ENCODE measurements at places on chromosomes 6 and 20.
A peak's percentile ranks its signal among the peaks of the same experiment; 100 is the strongest.

- no peak for DNase-seq
Observed at GRCh38 chr6:112600168-112600567, 253.0 kb downstream of the RFPL4B start.

DNA sequence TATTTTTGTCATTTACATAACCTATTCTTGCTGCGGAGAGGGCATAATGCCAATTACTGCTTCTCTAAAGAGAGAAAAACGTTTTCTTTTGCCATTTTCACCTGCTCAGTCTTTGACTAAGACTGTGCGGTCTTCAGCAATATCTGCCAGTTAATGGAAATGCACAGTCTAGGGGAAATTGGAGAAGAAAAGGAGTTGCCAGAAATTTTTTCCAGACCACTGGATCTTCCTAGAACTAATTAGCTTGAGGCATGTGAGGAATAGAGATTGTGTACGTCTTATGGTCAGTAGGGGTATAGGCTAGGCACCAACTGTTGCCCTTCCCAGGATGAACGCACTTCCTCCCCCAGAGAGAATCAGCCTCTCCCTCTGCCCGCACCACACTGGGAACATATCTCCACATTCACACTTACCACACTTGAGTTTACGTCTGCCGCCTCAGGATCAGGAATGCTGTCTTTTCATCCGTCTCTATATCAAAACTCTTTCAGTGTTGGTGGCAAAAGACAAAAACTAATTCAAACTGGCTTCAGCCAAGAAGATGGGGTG is 67.9 kb upstream of the E2F3 start:
- no peak for DNase-seq

- no peak for DNase-seq
Observed at GRCh38 chr6:107102414-107102805, 12.9 kb downstream of the BEND3 start.

GRCh38 chr6:169326067-169326799 is 72.6 kb upstream of the THBS2 start:
- no peak for DNase-seq

DNA sequence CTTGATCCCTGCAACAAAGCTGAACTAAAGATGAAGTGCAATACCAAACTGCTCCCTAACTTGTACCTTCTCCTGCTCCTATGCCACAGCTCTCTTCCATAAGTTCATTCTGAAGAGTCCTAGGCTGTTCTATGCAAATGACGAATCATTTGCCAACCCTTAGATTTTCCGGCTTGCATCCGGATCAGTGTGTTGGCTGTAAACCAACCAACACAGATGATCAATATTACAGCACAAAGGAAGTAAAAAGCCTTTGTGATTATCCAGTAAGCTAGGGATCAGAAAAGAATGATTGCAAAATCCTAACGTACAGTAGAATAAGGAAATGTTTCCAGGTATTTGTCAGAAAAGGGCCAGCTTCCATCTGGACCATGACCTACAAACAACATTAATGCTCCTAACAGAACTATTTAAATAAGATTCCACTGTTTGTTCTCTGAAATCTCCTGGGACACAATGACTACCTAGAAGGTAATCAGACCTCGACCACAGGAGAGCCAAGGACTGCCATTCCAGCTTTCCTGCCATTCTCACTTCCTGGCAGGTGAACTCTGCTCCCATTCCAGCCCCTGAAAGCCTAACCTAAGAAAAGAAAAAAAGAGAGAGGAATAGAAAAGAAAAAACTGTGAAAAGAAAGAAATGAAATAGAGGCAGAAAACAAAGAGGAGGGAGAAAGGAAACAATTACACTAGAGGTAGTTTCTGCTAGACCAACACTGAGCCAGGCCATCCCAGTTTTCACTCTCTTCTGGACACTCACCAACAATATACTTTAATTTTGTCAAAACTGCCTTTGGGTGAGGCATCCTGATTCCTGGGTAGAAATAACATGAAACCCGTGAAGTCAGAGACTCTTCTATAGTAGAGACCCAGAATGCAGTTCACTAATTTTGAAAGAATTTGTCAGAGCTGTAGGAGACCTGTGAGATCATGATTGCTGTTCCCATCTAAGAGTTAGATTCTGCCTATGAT is 19.7 kb downstream of the GMDS start:
- DNase-seq = no peak

DNA sequence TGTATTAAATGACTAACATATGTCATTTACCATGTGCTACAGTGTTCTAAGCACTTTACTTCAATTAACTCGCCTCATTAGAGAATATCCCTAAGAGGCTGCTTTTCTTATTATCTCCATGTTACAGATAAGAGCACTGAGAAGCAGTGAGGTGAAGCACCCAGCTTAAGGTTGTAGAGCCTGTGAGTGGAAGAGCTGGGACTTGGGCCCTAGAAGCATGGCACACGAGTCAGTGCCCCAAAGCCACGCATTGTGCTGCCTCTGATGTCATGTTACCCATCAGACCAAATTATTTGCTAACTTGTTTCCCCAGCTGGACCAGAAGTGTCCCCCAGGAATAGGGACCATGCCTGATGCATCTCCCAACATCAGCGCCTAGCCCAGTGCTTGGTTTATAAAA is 34.1 kb downstream of the POFUT1 start:
- DNase-seq = no peak

GRCh38 chr6:25652007-25652515 is at the start of gene SCGN:
Gene SCGN (plus strand): TSS chr6:25652215. CDS start chr6:25652404, 189 bp downstream.
- DNase-seq = peak; percentile 30

- no peak for DNase-seq
Observed at GRCh38 chr6:33424855-33425667, 5.2 kb downstream of the SYNGAP1 start.

GRCh38 chr6:34138191-34138590 is 7.7 kb downstream of the GRM4 start:
- no peak for DNase-seq

GRCh38 chr20:15902493-15902892 is 670.8 kb downstream of the KIF16B start:
- no peak for DNase-seq

GRCh38 chr6:49454787-49455709 is 8.0 kb downstream of the MMUT start:
- DNase-seq = no peak

- no peak for DNase-seq
Observed at GRCh38 chr20:460707-461106, 1.6 kb downstream of the TBC1D20 start.

- no peak for DNase-seq
Observed at GRCh38 chr6:19841181-19841580, 4.0 kb downstream of the ID4 start.

DNA sequence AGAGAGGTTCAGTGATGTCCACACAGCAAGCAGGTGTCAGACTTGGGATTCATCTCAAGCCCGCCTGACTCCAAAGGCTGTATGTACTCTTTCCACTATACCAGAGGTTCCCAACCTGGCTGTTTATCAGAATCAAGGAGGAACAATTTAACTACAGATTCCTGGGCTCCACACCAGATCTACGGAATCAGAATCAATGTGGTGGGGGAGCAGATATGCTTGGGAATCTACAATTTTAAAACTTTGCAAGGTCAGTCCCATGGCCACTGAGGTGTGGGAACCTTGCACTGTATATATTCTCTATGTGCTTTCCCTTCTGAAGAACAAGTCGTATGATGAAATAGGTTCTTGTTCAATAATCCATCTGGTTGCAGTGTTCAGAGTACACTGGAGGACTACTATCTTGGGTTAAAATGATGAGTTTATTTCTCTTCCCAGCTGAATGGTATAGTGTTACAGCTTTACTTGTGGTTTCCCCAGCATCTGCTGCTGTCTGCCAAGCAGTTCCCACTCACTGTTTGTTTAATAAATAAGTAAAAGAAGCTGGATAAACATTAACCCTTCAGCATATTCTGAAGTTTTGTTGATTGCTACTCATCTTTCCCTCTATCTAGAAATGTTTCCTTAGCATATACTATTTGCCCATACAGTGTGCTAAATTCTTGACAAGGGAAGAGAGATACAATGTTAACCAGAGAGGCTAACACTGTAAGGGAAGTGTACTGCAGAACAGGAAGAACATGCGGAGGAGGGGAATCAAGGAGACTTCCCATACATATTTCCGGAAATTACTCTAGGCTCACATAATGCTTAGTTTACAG is 9.9 kb downstream of the TTI1 start:
- no peak for DNase-seq

DNA sequence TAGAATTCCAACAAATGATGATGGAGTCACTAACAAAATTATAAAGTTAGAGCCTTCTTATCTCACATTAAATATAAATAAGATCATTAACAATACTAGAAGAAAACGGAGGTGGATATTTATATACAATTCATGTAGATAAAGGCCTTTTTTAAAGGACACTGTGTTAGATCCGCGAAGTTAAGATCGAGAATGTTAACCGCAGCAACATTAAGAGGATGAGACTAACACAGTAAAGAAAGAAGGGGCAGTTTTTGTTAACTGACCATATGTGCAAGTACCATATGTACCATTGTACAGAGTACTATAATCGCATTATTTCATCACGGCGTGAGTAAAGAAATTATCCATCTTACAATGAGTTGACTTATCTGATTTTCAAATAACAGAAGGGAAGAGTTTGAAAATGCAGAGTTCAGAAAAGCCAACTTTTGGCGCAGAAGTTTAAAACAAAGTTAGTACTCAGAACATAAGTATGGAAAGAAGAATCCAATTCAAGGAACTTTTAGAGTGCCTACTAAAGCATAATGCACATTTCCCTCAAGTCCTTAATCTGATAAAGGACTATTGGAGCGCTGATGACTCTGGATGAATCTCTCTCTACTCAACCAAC is 1.4 kb downstream of the FBXL4 start:
- DNase-seq = no peak

DNA sequence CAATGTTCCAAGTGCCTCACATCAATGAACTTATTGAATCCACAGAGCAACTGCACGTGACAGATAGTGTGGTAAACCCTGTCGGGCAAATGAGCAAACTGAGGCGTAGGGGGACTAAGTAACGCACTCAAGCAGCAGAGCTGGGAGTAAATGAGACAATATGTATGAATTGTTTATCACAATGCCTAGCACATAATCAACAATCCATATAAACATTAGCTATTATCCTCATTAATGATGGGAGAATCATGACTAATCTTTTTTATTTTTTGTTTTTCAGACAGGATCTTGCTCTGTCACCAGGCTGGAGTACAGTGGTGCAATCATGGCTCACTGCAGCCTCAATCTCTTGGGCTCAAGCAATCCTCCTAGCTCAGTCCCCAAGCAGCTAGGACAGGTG is 43.9 kb upstream of the B4GALT5 start:
- DNase-seq = no peak

DNA sequence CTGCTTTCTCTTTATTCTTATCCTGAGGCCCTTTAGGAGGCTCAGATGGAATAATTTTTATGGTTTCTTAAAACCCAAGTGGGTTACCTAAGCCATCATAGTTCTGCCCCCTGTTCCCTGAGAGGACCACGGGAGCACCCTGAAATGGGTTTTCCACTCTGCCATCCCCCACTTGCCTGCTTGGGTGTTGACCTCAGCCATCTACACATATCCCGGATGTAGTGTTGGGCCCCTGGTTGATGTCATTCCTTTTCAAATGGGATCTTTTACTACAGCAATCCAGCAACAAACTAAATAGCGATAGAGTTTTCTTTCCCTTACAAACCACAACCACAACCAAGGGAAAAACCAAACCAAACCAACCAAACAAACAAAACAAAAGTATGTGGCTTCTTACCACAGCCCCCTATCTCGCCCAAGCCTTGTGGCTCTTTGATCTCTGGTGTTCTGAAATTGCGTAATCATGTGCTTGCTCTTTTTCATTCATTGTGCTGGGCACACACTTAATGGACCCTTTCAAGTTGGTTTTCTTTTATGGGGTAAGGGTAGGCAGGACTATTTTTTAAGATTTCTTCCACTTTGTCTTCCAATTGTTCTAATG is 154.9 kb downstream of the ESR1 start:
- no peak for DNase-seq

DNA sequence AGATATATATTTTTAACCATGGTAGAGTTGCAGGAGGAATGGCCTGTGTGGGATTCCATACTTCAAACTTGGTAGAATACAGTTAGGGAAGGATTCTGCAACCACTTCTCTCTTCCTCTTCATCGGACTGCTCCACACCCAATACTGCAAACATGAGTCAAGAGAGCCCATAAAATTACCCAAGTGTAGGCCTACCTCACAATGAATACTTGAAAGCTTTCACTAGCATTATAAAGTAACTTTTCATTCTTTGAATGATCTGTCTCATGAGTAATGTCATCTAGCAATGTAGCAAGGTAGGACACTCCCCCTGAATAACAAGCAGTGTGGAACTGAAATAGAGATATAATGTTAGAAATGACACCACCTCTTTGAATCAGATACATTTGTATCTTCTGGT is 79.4 kb downstream of the FOXC1 start:
- no peak for DNase-seq

- DNase-seq = no peak
Observed at GRCh38 chr6:149860834-149861602, 3.1 kb downstream of the LRP11 start.

DNA sequence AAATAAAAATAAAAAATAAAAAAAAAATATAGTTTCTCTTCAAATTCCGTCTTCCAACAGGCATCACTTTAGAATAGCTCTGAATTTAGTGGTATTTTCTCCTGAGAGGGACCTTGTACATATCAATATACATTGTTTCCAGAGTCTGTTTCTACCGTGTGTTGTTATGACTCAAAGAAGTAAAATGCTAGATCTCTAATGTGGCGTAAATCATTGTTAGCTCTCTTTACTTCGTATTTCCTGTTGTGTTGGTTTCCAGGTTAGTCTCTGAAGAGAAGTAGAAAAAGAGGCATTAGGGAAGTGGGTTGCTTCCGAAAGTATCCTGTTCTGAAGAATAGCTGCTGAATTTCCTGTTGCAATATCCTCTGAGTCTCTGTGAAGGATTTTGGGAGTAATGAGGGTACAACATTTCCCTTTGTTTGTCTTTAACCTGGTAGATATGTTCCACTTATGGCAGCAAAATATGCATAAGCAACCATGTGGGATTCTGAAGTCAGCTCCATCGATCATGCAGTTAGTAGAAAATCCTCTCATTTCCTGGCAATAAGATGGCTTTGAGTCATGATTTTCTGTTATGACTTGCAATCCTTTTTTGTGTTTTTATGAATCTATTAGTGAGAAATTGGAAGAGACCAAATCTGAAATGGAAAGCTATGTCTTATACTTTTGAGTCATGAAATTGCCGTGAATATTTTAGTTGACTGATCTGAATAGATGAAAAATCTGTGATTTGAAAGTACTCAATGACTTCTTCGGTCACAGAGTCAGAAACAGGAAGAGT is 42.0 kb upstream of the MCHR2 start:
- DNase-seq = no peak

GRCh38 chr20:49478754-49479689 is 3.4 kb downstream of the KCNB1 start:
- no peak for DNase-seq
